ENCODE measurements at places on chromosomes 5 and 9. TPM values are rescaled to one million over a fixed set of nuclear protein-coding genes. Genes with fewer than 3 reads are reported as not detected.
A peak's percentile ranks its signal among the peaks of the same experiment; 100 is the strongest.

The GBGT1 gene
- total RNA-seq = 1.3 TPM

The ISL1 gene
- total RNA-seq = 152 TPM

The OR13D1 gene
- total RNA-seq = not detected

The CARTPT gene
- total RNA-seq = not detected

The CDC20B gene
- 0.34 TPM for total RNA-seq

The SOX30 gene
- not detected for total RNA-seq

The RGS7BP gene
- total RNA-seq = 0.27 TPM

The PCDHA3 gene
- 17.9 TPM for total RNA-seq

GRCh38 chr5:87400305-87400899, 12.3 kb downstream of the CCNH start:
- H3K36me3 ChIP-seq = peaks cover 5% of the 10 kb centered on the region
- H3K4me1 ChIP-seq = peaks cover 2% of the 10 kb centered on the region
- no peak overlapping the region for H3K27ac ChIP-seq
- no peaks in the 10 kb centered on the region for H3K27me3 ChIP-seq
- DNase-seq = no peak

- peaks cover 3% of the 10 kb centered on the region for H3K27me3 ChIP-seq
- no peak for DNase-seq
- H3K4me1 ChIP-seq = peaks cover 37% of the 10 kb centered on the region
- no peaks in the 10 kb centered on the region for H3K36me3 ChIP-seq
- no peak overlapping the region for H3K4me3 ChIP-seq
Measured at GRCh38 chr9:34510497-34511468, 12.0 kb downstream of the ENHO start.

- peak; percentile 29 for DNase-seq
- no peak overlapping the region for H3K4me3 ChIP-seq
- H3K4me1 ChIP-seq = peaks cover 11% of the 10 kb centered on the region
- no peaks in the 10 kb centered on the region for H3K36me3 ChIP-seq
- no peak overlapping the region for H3K27ac ChIP-seq
Measured at GRCh38 chr5:59562756-59563389, 330.7 kb downstream of the PDE4D start.

DNA sequence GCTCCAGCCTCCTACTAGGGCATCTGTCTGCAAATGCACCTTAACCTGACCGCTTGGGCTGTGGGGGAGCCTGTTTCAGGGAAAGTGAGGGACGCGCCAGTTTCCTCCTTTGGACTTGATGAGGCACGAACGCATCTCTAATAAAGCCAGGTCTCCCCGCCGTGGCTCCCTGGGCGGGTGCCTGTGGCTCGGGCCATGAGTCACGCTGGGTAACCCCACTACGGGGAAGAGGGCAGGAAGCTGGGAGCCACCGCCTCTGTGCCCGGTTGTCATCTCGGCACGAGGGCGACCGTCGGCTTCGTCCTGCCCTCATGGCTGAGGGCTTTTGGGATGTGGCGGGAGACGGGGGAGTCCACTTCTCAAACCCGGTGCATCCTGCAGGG, 12.1 kb downstream of the NOTCH1 start:
- no peaks in the 10 kb centered on the region for H3K36me3 ChIP-seq
- H3K4me1 ChIP-seq = peaks cover 8% of the 10 kb centered on the region
- H3K27ac ChIP-seq = no peak overlapping the region
- peaks cover 2% of the 10 kb centered on the region for H3K27me3 ChIP-seq
- H3K4me3 ChIP-seq = no peak overlapping the region

- H3K4me3 ChIP-seq = no peak overlapping the region
- DNase-seq = no peak
- peaks cover 3% of the 10 kb centered on the region for H3K27me3 ChIP-seq
- H3K27ac ChIP-seq = peak overlapping the region; percentile 41
- H3K36me3 ChIP-seq = no peaks in the 10 kb centered on the region
Measured at GRCh38 chr5:169764018-169764378, 126.9 kb downstream of the DOCK2 start.

DNA sequence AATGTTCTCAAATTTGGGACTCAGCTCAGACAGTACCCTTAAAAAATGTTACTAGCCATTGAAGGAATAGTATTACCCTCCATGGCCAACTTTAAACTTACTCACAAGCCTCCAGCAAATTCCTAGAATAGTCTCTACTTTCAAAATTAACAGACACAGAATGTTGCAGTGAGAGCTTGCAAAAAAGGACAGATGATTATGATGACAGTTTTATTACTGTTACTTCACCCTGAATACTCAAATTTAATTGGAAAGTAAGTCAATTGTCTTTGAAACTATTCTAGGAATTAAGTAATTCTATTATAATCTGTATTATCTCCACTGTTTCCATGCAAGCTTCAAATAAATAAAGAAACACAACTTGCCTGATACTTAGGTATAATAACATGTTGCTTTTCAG, 288.3 kb downstream of the SLF1 start:
- H3K27me3 ChIP-seq = no peaks in the 10 kb centered on the region
- no peak overlapping the region for H3K27ac ChIP-seq
- no peaks in the 10 kb centered on the region for H3K36me3 ChIP-seq
- DNase-seq = no peak

GRCh38 chr5:83703059-83703458, 17.6 kb downstream of the HAPLN1 start:
- H3K27ac ChIP-seq = no peak overlapping the region
- peaks cover 24% of the 10 kb centered on the region for H3K36me3 ChIP-seq
- peaks cover 2% of the 10 kb centered on the region for H3K27me3 ChIP-seq

DNA sequence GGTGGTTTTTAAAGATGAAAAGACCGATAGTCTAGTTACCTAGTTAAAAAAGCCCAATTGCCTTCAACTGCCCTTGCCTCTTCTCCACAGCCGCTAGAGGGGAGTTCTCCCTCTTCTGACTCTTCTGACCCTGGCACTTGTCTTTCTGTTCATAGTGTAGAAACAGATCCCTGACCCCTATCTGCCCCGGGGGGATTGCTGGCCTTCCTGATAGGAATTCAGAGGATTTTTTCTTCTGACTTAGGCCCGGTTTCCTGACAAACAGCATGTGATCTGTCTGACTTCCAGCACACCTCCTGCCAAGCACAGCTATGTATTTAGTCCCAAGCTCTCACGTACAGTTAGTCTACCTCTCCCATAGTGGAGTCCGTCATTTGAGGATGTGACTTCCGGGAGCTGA, 5.0 kb upstream of the TMEM268 start:
- H3K4me1 ChIP-seq = peaks cover 3% of the 10 kb centered on the region
- DNase-seq = no peak
- H3K4me3 ChIP-seq = no peak overlapping the region
- H3K27ac ChIP-seq = no peak overlapping the region
- peaks cover 8% of the 10 kb centered on the region for H3K36me3 ChIP-seq
- H3K27me3 ChIP-seq = peaks cover 1% of the 10 kb centered on the region

DNA sequence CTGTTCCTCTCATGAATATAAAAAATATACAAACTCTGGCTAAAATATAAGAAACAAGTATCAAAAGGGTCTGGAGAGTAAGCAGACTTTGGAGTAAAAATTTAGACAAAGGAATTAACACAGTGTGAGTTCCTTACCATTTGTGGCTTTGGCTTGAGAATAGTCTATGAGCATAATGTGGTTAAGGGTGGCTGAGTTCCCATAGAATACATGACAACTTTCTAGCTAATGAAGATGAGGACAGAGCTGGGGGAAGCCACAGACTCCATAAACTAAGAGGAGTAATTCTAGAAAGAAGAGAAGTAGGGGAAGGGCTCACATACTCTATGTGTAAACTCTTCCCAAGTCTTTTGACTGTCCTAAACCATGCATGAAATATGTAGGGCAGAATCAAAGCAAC, 79.4 kb downstream of the CAAP1 start:
- H3K36me3 ChIP-seq = no peaks in the 10 kb centered on the region
- DNase-seq = no peak
- H3K27ac ChIP-seq = no peak overlapping the region
- H3K4me3 ChIP-seq = no peak overlapping the region
- no peaks in the 10 kb centered on the region for H3K4me1 ChIP-seq

- no peaks in the 10 kb centered on the region for H3K4me1 ChIP-seq
Measured at GRCh38 chr5:138622051-138622450, 46.9 kb upstream of the HSPA9 start.

- H3K4me3 ChIP-seq = no peak overlapping the region
- DNase-seq = no peak
- H3K36me3 ChIP-seq = peaks cover 7% of the 10 kb centered on the region
Measured at GRCh38 chr5:133434336-133434735, 178.0 kb downstream of the FSTL4 start.
